ENCODE measurements at places on chromosomes 1 and 21.

DNA sequence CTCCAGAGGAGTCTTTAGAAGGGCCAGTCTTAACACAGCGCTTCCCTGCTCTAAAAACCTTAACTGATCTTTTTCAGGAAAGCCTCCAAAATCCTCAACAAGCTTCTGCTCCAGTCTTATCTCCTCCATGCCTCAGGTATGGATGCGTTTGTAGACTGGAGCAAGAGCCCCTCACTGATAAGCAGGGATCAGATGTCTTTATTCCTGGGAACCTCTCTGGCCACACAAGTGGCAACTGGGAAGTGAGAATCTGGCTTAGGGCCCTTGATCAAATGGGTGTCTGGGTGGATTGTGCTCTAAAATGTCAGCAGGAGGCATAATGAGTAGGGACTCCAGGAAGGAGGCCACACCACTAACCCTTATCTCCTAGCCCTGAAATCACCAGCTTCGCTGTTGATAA lies 1.4 kb downstream of the ZBTB8A start:
- DNase-seq: no peak

DNA sequence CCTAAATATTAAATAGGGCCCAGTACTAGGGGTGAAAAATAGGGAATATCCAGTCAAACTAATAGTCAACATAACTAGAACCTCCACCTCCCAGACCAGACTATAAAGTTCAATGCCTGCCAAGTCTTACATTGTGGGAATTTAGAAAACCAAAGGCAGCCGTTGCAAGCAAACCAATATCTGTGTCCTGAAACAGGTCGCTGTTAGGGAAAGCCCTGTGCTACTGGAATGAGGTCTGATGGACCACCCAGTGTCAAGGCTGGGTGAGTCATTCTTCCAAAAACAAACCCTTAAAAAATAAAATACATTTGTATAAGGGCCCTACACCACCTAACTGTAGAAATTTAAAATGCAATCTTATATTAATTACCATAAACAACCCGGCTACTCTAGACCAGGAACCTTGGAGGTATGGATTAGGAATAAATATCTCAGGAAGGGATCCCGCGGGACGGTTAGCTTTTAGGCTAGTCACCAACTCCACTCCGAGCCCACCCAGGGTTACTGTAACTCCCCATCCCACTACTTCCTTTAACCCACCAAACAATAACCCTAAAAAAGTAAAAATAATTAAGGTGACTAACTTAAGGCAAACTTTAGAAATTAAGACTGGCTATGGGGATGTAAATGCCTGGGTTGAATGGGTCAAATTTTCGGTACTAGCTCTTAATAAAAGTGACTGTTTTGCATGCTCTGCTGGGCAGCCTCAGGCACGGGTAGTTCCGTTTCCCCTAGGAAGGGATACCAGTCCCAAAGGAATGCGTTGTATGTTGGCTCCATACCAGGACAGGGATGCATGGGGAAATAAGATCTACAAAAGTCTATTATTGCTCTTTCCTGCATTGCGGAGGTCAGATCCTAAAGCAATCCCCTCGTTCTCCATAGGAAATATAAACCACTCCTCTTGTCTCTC lies 65.4 kb upstream of the TLR5 start:
- no peak for DNase-seq

- DNase-seq: no peak
Observed at GRCh38 chr1:166933633-166934032, 41.7 kb downstream of the ILDR2 start.

- DNase-seq: no peak
Observed at GRCh38 chr1:68974447-68974846, 477.6 kb upstream of the DEPDC1 start.

GRCh38 chr21:9837946-9838737 lies 683.2 kb upstream of the TPTE start:
- DNase-seq: no peak

DNA sequence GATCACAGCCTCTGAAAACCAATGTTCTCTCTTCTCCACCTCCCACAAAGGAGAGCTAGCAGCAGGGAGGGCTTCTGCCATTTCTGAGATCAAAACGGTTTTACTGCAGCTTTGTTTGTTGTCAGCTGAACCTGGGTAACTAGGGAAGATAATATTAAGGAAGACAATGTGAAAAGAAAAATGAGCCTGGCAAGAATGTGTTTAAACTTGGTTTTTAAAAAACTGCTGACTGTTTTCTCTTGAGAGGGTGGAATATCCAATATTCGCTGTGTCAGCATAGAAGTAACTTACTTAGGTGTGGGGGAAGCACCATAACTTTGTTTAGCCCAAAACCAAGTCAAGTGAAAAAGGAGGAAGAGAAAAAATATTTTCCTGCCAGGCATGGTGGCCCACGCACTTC lies 35.8 kb upstream of the TDRD10 start:
- no peak for DNase-seq

- DNase-seq: no peak
Observed at GRCh38 chr1:99123936-99124335, 119.3 kb upstream of the PLPPR5 start.

- DNase-seq: no peak
Observed at GRCh38 chr1:22557341-22557950, 5.8 kb upstream of the EPHA8 start.

DNA sequence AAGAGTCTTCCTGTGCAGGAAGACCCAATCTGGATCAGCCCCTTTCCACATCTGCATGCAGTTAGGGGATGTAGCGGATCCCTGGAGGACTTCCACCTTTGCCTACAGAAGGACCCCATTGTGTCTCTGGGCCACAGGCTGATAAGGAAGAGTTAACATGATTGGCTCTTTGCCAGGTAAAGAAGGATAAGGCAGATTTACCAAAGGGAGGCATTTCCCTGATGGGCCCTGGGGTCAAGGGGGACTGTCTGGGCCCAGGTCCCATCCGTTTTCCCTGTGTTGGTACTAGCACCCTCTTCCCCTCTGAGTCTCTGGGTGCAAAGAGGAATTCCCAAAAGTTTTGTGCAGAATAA lies 29.1 kb downstream of the SLC26A9 start:
- DNase-seq: no peak

GRCh38 chr1:153432874-153433681 lies 16.8 kb downstream of the S100A7A start:
- no peak for DNase-seq

GRCh38 chr1:119962296-119962968 lies 66.1 kb upstream of the ADAM30 start:
- DNase-seq: no peak

DNA sequence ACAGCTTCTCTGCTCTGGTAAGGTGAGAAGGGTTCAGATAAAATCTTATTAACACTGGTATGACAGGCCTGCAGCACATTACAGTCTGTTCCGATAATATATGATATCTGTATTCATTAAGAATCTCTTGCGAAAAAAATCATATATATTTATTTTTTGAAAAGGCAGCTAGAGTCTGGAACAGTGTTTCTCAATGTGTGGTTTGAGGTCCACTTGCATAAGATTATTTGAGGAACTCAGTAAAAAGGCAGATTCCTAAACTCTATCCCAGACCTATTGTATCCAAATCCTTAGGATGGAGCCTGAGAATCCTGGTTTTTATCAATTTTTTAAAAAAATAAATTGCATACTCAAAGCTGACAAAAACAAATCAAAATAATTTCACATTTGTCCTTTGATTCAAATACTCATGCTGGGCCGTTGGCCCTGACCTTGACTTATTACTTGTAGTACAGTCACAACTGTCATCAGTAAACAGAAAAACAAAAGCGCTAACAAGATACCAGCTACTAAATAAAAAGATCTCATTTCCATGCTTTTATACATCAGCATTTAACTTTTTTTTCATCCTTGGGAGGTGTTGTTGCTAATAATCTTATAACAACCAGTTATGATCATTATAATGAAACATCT lies 60.6 kb downstream of the RGS2 start:
- peak; percentile 4 for DNase-seq

DNA sequence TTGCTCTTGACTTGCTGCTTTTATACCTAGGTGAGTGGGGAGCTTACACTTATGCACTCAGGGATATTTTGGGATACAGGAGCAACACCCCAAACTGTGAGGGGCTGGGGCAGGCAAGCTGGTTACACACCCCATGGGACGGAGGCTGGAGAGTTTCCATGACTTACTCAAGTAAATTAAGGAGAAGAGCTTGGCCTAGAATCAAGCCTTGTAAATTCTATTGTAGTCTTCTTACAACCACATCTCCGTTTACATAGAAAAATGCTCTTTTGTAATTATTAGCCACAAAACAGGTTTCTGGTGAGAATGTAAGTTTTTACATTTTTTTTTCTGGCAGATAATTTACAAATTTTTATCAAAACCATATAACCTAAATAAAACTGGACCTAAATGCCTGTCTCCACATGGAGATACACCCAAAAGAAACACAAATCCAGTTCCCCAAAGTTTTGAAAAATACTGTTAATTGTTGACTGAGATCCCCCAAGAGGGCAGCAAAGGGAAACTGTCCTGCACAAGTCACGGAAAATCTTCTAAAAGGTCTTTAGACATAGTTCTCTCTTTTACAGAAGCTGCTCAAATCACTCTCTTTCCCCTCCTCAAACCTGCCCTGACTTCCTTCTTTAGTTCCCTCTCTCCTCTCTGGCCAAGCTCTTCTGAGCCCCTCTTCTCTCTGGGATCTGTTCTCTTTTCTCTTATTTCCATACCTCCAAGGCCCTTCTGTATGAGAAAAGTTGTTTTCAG lies 134.0 kb downstream of the HIVEP3 start:
- no peak for DNase-seq

Measured in GF-D8 (cell line).